Activated T-helper 1 cell treated with Interleukin-2 at 50 U/mL for 16 hours (primary cell): ENCODE measurements at places on chromosomes 3 and 15.

GRCh38 chr3:125261031-125261430, 48.5 kb upstream of the SLC12A8 start:
- no peak for DNase-seq

DNA sequence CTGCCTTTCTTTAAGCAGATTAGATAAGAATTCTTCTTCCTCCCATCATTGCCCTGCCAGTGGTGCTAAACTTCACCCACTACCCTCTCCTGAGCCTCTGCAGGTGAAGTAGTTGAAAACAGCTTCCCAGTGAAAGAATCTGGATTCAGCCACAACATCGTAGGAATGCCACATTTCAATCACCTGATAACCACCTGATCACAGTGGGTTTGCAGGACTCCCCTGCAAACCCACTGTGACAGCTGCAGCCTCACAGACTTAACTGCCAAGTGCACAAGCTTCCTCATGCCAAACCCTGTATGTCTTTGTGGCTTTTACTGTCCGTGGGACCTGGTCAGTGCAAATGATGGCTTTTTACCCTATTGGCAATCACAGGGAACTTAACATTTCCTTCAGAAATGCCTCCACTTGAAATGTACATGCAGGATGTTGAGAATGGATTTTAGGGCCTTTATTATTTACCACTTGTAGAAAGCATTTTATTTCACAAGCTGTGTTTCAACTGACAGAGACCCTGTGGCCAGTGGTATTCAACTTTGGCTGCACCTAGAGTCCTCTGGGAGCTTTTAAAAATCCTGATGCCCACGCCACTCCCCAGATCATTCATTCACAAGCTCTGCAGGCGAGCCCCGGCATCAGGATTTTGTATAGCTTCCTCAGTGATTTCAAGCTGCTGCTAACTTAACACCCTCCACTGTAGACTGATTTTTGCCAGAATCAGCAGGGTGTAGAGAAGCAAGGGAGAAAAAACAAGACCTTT, 49.1 kb downstream of the OXNAD1 start:
- DNase-seq: no peak

- DNase-seq: no peak
These were observed 58.5 kb downstream of the DCUN1D1 start for GRCh38 chr3:182921665-182922355.

DNA sequence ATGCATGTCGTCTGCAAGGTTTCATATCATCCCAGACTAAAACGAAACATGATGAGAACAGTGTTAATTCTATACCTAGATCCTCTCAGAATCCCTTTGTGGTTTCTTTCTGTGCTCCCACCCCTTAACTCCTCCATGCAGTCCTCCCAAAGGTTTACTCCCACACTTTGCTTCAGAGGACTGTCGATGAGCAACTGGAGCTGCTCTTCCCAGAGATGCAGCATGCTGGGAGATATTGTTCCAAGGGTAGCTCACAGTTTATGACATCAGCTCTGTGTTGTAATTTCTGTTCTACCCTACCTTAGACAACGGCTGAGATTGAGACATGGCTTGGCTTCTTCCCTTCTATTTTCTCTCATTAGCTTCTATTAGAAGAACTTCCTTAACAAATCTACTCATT, 313.0 kb upstream of the COL8A1 start:
- DNase-seq: no peak

GRCh38 chr3:186318135-186318534, 43.9 kb downstream of the DGKG start:
- DNase-seq: no peak

GRCh38 chr15:80495401-80495942, 91.3 kb downstream of the ARNT2 start:
- DNase-seq: no peak

DNA sequence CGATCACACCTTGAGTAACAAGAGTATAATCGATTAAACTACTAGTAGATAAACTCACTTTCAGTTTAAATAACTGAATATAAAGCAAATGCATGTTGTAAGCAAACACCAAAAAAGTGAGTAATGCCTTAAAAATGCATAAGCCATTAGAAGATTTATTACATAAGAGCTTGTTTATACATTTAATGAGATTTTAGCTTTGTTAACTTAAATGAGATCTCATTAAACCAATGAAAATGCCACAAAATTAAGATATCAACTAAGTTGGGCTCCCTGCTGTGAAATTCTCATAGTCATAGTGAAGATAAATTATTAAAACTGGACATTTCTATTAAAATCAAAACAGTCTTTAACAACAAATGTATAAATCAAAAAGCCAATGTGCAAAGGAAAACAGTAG, 701.2 kb downstream of the NLGN1 start:
- no peak for DNase-seq

GRCh38 chr15:33500432-33501195, 189.8 kb downstream of the RYR3 start:
- no peak for DNase-seq

GRCh38 chr3:46293991-46294833, 52.0 kb downstream of the CCR3 start:
- DNase-seq: no peak

DNA sequence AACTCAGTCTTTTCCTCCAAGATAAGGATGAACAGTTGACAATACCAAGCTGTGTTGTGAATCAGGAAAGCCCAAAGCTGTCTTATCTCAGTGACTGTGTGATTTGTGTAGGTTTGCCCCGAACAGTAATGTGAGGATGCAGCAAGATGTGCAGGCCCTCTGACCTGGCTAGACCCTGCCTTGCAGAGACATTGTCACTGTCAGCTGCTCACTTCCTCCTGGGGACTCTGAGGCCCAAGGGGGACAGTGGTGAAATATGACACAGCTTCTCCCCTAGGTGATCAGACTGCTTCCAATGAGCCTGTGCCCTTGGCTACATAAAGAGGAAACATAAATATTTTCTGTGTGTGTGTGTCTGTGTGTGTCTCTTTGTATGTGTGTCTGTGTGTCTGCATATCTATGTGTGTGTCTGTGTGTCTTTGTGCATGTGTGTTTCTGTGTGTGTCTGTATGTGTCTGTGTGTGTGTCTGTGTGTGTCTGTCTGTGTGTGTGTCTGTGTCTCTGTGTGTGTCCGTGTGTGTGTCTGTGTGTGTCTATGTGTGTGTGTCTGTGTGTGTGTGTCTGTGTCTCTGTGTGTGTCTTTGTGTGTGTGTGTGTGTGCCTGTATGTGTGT, 21.7 kb downstream of the LRRK1 start:
- no peak for DNase-seq
